ENCODE measurements at places on chromosomes 6 and 20. TPM values are rescaled to one million over a fixed set of nuclear protein-coding genes. Genes with fewer than 3 reads are reported as not detected.

The OR2B6 gene
- not detected for total RNA-seq

GRCh38 chr6:42255050-42255449, 37.4 kb upstream of the MRPS10 start:
- no peak for DNase-seq

DNA sequence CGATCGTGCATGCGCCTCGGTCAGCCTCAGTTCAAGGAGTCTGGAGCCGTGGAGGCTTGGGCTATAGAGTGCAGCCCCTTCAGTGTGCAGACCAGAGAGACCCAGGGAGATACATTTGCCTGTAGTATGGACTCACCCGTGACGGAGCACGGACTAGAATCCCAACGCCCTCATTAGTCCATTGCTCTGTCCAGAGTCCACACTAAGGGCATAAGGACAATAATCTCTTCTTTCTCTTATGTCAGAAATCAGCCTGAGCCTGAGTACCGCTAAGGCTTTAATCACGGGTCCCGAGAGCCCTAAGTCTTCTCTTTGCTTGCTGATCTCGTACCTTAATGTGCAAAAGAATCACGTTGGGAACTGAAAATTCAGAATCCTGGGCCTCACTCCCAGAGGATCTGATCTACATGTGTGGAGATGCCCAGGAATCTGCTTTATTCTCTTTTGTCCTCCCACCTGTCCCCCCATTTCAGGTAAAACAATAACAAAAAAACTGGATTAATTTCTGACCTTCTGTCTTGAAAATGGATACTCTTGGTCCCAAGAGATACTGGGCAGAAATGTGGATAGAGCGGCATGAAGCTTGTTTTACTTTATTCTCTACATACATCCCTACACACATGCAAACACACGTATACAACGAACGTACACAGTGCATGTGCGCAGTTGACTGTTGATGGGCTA, 671 bp downstream of the BPHL start:
- DNase-seq: no peak

The PANK2 gene
- 34.3 TPM for total RNA-seq

The BEND3 gene
- 5.8 TPM for total RNA-seq

DNA sequence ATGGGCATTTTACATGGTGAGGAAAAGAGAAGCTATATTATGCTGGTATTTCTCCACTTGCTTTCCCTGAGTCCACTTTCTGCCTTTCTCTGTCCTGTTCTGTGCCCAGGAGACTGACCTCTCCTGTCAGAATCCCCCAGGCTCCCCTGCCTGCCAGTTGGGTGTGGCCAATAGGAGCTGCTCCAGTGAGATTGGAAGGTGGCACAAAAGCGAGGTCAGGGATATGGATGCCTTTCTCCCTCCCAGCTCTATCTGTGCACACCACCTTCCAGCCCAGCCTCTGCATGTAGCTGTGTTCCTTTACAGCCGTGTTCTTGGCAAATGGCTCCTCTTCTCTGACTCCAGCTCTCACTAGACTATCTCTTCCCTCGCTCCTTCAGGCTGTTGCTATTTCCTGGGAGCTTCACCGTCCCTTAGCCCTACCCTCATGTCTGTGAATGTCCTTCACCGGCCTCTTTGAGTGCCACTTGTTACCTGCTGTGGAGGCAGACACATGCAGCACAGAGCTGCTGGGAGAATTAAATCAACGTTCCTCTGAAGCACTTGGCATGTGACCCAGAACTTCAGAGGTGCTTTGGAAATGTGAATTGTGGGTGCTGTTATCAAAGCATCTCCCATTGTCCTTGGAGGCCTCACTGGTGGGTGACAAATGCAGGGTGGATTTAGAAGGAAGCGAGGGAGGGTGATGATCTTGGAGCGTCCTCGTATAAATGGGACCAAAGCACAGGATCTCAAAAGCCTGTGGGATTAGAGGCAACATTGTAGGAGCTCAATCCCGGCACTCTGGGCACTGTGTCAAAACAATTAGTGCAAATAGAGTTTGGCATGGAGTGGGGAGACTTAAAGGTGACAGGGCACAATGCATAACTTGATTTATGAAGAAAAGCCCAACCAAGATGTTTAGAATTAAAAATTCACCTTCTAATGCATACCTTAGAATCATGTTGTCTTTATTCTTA, 28.9 kb upstream of the RALGAPA2 start:
- no peak for DNase-seq

DNA sequence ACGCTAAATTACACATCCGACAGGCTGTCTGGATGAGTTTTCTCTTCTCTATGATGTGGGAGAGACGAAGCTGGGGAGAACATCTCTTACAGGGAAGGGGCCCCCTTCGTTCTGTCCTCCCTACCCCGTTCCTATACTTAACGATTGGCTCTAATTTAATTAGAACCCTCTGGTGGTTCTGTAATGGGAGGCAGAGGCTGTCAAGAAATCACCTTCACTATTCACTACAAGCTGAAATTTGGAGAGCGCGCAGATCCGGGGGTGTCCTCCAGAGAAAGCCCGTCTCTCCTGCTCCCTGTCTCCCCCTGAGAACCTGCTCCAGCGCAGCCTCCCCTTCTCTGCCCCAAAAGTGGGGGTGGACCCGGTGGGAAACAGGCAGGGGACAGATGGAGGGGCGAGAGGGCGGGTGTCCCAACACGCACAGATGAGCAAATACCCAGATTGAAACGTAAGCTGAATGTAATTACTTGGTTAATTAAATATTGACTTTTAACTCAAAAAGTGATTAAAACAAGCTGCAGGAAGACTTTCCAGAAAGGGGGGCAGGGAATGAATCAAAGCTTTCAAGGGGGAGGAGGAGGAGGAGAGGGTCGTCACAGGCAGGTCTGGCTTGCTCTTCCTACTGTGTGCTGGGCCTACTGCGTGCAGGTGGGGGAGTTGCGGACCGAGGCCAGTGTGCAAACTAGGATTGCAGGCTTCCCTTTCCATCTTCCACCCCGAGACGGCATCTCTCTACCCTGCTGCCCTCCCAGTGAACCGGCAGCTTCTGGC, 1.3 kb downstream of the SULF2 start:
- no peak for DNase-seq

DNA sequence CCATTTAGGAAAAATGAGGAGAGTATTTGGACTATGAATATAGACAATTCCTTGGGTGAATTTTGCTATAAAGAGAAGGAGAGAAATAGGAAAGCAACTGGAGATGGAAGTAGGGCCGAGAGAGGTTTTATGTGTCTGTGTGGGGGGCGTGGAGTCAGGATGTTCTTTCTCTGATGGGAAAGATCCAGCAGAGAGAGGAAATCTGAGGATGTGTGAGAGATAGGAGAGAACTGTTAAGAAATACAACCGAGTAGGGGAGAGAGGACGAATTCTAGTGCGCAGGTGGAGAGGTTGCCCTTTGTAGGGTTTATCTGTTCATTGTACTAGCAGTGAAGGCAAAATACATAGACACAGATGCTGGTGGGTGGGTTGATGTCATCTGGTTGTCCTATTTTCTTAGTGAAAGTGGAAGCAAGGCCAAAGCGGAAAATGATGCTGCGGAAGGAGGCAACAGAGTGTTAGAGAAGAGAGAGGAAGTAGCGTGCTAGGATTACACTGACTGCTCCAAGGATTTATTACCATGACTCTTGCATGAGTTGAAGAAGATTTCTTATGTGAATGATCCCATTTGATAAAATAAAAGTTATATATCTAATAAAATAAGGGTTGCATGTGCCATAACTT, 57.7 kb downstream of the CLVS2 start:
- no peak for DNase-seq

GRCh38 chr6:7421066-7421465, 31.5 kb downstream of the RIOK1 start:
- DNase-seq: no peak

DNA sequence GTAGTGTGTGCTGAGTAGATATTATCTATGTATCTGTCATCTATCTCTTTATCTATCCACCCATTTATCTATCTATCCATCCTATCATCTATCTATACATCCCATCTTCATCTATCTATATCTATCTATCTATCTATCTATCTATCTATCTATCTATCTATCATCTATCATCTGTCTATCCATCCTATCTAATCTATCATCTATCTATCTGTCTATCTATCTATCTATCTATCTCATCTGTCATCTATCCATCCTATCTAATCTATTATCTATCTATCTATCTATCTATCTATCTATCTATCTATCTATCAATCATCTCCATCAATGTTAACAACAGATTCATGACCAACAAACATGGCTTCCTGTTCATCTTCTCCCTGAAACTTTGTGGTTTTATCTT, 90.5 kb upstream of the SLC24A3 start:
- DNase-seq: no peak

The FNDC11 gene
- total RNA-seq: 1.7 TPM

- DNase-seq: no peak
These were observed 102.3 kb downstream of the HTR1B start for GRCh38 chr6:77361018-77361417.

- no peak for DNase-seq
These were observed 44.6 kb downstream of the SAMD5 start for GRCh38 chr6:147553099-147553498.

DNA sequence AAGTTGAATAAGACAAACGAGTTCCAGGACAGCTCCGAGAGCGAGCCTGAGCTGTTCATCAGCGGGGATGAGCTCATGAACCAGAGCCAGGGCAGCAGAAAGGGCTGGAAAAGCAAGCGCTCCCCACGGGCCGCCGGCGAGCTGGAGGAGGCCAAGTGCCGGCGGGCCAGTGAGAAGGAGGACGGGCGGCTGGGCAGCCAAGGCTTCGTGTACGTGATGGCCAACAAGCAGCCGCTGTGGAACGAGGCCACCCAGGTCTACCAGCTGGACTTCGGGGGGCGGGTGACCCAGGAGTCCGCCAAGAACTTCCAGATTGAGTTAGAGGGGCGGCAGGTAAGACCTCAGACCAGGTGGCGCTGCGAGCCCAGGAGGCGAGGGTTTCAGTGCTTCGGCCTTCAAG, 56.0 kb upstream of the TMEM181 start:
- DNase-seq: peak; percentile 77

- DNase-seq: no peak
These were observed 100.2 kb downstream of the TRMT11 start for GRCh38 chr6:126086560-126086959.

The MYLK4 gene
- 0.64 TPM for total RNA-seq

DNA sequence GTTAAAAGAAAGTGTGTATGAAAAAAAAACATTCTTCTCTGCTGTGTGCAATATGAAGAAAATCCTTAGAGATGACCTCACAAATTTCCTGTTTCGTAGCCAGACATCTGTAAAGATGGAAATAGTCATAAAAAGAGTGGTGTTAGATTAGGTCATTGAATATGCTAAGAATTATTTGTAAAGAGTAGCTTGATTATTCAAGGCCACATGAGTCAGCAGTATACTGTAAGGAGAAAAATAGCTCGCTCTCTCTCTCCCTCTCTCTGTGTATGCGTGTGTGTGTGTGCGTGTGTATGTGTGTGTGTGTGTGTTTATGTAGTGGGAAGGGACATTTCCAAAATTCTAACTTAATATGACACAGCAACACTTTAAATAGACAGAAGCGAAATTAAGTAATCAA, 78.8 kb downstream of the PTCHD4 start:
- no peak for DNase-seq

GRCh38 chr6:150528648-150529285, 70.9 kb upstream of the PLEKHG1 start:
- no peak for DNase-seq

DNA sequence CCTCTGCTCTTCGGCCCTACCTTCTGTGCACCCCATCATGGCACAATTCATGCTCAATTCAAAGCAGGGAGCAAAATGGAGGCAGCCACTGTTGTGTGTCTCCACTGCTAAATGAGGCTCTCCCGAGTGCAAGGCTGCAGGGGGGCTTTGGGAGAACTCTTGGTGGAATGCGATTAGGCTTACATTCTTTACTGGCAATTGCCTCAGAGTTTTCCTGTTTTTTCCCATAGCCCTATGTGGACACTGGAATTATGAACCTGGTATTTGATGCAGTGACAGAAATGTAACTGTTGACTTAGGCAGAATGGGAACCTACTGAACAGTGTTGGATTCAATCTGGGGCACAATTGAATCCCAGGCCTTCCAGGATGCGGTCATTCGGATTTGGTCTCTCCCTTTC, 187.9 kb upstream of the GMDS start:
- no peak for DNase-seq

The TMEM74B gene
- total RNA-seq: 10.2 TPM

The SMOC2 gene
- 2.6 TPM for total RNA-seq

- no peak for DNase-seq
These were observed 7.4 kb downstream of the PIM1 start for GRCh38 chr6:37177077-37177934.

GRCh38 chr6:134097114-134097707, 44.8 kb upstream of the SLC2A12 start:
- no peak for DNase-seq

The HLA-DQA2 gene
- total RNA-seq: 52.6 TPM
